ENCODE measurements at places on chromosomes 7 and 10.

DNA sequence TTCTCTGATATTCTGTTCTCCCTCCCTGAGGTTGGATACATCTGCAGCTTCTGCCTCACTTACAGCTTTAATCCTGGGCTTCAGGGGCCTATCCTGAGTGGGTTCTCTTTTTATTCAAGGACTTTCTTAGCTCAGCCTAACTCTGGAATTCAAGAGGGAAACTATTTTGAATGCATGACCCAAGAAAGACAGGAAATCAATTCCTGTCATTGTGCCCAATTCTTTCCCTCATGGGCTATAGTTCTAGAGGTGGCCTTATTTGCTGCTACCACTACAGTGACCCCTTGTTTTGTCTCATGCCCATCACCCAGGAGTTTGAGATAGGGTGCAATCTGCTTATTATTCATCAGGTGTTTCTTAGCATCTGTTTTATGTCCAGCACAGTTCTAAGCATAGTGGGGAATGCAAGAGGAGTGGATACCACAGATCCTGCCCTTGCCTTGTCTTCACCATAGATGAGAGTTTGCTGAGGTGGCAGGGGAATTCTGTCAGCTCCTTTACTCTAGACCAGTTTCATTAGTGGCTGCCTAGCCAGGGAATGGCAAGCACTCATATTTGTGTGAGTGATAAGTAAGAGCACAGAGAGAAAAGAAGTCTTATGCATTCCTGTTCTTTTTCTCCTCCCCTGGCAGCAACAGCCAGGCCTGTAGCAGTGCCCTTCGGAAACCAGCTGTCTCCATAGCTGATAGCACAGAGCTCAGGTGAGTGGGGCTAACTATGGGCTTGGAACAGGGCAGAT is 19.4 kb downstream of the STRIP2 start:
- DNase-seq: no peak

GRCh38 chr7:94639384-94639783 is 16.5 kb downstream of the SGCE start:
- no peak for DNase-seq

DNA sequence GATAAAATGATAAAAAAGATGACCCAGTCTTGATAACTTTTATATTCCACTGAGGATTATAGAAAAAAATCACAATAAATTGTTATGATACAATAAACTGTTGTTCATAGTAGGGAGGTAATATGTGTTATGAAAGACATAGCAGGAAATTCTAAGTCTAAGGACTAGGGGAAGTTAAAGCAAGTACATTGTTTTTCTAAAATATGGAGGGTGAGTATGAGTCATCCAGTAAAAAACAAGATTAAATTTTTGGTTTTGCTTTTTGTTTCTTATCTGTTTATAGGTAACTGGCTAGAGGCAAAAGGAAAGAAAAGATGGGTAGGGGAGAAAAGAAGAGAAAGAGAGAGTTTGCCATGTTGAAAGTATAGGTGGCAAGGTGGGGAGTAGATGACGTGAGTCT is 188.4 kb downstream of the POLR1F start:
- DNase-seq: no peak

DNA sequence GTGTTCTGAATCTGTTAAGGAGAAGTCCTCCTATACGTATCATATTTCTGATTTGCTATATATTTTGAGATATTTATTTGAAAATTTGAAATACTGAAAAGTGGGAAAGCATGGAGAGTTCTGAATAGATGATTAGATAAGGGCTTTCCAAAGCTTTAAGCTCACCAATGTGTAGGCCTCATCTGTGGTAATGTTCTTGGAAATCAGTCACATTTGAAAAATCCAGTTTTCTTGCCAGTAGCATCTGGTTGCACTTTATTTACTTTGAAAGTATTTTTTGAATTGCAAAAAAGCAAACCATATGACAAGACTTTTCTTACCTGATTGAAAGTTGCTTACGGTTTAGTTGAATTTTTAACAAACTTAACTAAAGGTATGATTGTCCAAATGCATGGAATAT is 21.7 kb downstream of the ADD3 start:
- DNase-seq: peak; percentile 70

DNA sequence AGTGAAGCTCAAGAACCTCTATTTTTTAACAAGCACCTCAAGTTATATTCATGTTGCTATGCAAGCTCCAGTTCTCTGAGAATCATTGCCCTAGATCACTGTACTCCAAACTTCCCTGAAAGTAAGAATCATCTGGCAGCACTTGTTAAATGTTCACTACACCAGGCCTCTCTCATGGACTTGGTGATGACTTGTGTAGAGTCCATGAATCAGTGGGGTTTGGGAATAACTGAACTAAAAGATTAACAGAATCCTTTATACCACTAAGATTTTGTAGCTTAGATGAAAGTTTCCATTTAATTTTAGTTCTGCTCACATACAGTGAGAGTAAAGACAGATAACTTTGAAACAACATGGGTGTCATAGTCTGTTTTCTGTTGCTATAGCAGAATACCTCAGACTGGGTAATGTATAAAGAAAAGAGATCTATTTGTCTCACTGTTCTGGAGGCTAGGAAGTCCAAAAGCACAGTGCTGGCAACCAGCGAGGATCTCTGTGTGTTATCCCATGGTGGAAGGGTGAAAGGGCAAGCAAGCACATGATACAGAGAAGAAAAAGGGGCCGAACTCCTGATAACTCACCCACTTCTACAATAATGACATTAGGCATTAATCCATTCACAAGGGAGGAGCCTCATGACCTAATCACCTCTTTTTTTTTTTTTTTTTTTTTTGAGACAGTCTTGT is 27.9 kb upstream of the AOAH start:
- no peak for DNase-seq

DNA sequence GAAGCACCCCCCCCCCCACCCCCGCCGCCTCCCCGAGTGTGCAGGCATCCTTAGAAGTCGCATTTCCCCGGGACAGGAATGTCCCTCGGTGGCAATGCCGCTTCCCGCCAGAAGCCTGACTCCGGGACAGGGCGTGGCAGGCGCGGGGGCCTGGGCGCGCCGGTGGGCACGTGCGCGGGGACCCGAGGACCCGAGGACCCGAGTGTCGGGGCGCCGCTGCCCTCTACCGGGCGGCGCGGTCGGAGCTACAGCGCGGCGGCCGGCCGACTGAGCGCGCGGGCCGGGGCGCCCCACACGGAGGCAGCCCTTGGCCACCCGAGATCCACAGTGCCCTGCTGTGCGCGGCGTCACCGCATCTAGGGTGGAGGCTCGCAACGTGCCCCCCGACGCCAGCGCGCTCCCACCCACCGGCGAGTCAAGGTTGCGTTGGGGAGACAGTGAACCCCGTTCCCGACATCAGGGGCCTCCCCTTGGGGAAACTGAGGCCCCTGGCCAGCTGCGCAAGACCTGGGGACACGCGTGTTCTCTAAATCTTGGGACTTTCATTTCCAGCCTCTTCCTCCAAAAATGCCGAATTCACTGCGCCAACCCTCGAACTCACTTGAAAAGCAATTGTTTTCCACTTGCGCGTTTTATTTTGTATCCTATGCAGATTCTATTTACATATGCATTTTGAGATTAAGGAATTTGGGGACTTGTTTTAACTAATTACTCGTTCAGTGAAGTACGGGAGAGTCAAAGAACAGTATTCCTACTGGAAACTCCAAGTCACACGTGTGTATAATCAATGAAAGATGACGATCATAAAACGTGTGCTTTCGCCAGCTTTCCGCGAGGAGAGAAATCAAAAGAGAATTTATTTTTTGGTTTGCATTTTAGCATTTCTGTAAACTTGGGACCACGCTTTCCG is 3.1 kb upstream of the CUX1 start:
- DNase-seq: peak; percentile 76

- DNase-seq: no peak
Measured at GRCh38 chr10:44990965-44991364, 9.8 kb upstream of the ZNF22 start.

GRCh38 chr7:101624246-101625001 is 4.7 kb downstream of the MYL10 start:
- DNase-seq: no peak

DNA sequence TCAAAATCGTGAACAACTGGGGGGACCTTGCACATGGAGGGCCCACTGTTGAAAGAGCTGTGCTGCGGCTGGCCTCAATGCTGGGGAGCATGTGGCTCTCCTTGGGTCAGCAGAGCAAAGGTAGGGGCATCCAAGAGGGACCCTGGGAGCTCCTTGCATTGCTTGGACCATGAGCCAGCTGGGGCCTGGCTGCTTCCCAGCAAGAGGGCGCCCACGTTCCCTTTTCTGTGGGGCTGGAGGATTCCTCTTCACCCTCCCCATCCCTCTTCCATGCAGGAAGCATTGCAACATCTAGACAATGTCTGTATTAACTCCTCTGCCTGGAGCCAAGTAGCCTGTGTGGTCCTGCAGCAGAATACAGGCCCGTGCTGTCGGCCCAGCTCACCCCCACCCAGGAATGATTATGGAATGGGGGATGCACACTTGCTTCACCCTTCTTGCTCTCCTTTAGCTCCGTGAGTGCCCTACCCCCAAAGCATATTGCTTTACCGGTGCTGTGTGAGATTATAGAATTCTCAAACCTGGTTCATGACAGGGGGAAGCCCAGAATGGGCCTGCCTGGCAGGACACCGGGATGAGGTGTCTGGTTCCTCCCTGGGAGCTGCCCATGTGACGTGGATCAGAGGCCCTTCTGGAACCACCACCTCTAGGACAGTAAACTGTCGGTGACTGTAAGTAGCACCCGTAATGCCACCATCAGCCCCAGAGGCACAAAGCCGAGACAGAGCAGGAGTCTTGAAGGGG is 61.9 kb downstream of the SYPL1 start:
- peak; percentile 87 for DNase-seq

DNA sequence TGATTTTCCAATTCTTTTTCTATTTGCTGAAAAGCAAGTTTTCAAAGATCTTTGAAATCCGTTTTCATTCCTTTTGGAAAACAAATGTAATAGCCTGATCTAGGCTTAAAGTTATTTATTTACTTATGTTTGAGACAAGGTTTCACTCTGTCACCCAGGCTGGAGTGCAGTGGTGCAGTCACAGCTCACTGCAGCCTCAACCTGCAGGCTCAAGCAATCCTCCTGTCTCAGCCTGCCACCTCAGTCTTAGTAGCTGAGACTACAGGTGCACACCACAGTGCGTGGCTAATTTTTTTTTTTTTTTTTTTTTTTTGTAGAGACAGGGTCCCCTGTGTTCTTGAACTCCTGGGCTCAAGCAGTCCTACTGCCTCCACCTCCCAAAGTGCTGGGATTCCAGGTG is 4.6 kb downstream of the ST7 start:
- DNase-seq: no peak

Measured in GM23248 (cell line).